ENCODE measurements at places on chromosomes 3 and 15. TPM values are rescaled to one million over a fixed set of nuclear protein-coding genes. Genes with fewer than 3 reads are reported as not detected.
A peak's percentile ranks its signal among the peaks of the same experiment; 100 is the strongest.

- DNase-seq, result no peak
Observed at GRCh38 chr3:152557302-152557999, 277.5 kb upstream of the P2RY1 start.

GRCh38 chr15:22872936-22873701 lies 34.7 kb downstream of the NIPA2 start:
- DNase-seq, result no peak

GRCh38 chr3:149384911-149385321 lies 7.5 kb upstream of the TM4SF1 start:
- no peak for DNase-seq

DNA sequence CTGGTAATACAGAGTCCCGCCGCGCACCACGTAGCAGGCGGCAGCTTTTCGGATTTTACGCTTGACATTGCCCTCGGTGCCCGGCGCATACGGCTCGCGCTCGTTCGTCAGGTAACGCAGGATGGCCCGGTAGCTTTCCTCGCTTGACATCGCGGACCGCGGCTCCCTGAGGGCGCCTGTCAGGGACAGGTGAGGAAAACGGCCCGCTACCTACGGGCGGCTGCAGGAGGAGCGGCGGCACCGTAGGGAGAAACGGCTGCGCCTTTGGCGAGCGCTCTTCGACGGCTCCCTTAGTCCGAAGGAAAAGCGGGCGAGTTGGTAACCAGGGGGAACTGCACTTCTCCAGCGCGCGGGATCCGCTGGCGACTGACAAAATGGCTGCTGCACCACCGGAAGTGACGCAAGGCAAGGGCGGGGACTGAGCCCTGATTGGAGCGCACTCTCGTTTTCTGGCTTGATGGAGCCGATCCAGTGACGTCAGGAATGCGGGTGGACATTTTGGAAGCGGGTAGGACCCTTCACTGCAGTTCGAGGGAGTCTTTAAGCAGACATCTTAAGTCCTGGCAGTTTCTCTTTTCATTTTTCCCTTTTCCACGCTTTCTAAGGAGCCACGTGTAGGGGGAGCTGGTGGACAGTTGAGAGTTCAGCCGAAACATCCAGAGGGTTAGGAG lies at the start of gene ZBTB11:
Gene ZBTB11 (minus strand): TSS at position 368 of the 671 bp plus-strand sequence. CDS start 218 bp downstream, at position 150.
- peak; percentile 100 for DNase-seq

DNA sequence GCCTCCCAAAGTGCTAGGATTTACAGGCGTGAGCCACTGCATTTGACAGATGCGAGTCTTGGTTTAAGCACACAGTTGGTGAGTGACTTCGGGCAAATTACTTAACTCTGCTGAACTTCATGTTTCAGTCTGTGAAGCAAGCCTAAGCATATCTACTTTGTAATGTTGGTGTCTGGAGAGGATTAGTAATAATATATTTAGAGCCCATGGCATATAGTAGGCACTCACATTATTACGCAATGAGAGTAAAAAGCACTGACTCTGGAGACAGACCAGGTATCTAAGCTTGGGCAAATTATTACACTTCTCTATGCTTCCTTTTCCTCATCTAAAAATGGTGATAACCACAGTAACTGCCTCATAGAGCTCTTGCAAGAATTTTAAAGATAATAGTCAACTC lies 208.7 kb upstream of the P2RY1 start:
- no peak for DNase-seq

GRCh38 chr3:169552533-169552932 lies 111.0 kb downstream of the MECOM start:
- no peak for DNase-seq

- DNase-seq, result no peak
Observed at GRCh38 chr3:46070595-46071093, 43.4 kb upstream of the XCR1 start.

- DNase-seq, result no peak
Observed at GRCh38 chr15:64535460-64536243, 75.3 kb downstream of the ZNF609 start.

MEX3B gene
- 0.55 TPM for total RNA-seq

- DNase-seq, result no peak
Observed at GRCh38 chr3:60952055-60952454, 299.2 kb downstream of the FHIT start.

ABI3BP gene
- 43.0 TPM for total RNA-seq

- no peak for DNase-seq
Observed at GRCh38 chr3:151230646-151231045, 27.6 kb upstream of the GPR171 start.

TRPM1 gene
- not detected for total RNA-seq

DNA sequence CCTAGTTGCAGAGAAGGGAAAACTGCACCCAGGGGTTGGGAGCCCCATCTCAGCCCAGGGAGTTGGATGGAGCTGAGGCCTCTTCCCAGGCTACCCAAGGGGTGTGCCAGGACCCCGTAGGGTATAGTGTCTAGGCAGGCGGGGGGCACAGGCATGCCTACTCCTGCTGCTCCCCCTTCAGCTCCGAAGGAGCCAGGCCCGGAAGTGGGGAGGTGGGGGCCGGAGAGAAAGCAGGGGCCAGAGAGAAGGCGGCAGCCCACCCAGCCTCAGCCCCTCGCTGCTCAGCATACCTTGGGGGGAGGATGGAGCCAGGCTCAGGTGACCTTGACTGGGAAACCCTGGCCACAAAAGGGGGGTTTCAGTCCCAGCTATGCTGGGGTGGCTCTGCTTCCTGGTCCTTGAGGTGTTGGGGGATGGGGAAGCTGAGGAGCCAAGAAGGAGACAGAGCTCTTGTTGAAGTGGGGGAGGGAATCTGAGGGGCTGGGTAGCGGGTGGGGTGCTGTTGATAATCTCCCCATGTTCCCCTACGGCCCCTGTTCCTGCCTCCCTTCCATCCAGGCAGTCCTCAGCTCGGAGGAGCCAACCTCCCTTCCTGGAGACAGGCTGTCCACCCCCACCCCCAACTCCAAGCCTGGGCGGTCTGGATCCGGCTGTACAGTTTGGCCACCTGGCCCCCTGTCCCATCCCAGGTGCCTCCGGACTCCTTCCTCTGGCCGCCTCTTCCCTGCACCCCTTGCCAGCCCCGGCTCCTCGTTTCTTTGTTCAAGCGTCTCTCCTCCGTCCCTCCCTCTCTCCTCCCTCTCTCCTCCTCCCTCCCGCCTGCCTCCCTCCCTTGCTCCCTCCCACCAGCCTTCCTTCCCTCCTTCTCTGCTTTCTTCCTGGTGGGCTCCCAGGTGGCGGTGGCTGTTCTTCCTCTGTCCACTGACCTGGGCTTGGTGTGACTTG lies 1.7 kb downstream of the SEMA3F start:
- peak; percentile 73 for DNase-seq

PTPN23 gene
- 55.1 TPM for total RNA-seq

PLSCR2 gene
- 2.6 TPM for total RNA-seq

DNA sequence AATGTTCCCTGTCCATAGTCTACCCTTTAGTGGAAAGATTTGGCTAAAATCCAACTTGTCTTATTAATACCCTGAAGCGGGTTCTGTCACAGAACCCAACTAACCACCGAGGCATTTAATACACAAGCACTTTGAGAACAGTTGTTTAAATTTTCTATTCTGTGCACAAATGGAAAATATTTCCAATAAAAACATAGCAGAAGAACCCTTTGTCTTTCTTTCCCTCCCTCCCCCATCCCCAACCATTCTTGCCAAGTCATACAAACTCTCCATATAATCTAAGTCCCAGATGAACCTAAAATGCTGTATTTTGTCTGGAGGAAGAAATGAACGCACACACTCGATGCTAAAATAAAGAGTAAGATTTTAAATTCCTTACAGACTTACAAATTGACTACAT lies 126.9 kb upstream of the STRIT1 start:
- no peak for DNase-seq

SNTN gene
- not detected for total RNA-seq

CCDC9B gene
- total RNA-seq, result 56.5 TPM

GRCh38 chr15:57541271-57541670 lies 50.4 kb upstream of the MYZAP start:
- no peak for DNase-seq

CCK gene
- not detected for total RNA-seq

- no peak for DNase-seq
Observed at GRCh38 chr3:44894485-44894884, 20.1 kb downstream of the TGM4 start.

GRCh38 chr3:151283387-151283786 lies 5.0 kb upstream of the P2RY14 start:
- no peak for DNase-seq

DNA sequence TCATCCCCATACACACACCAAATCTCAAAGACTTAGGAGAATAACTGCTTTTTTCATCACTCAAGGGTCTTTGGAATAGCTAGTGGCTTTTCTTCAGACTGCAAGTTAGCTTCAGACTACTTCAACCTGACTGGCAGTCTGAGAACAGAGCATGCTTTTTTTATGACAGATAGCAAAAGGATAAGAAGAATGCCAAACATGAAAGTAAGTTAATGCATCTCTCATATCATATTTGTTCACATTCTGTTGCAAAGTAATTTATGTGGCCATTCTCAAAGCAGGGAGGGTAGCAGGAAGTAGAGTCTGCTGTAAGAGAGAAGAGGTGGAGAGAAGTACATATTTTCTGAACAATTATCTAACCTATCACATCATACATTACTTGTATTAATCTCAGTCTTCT lies 544.4 kb downstream of the ZPLD1 start:
- no peak for DNase-seq

DAG1 gene
- 94.0 TPM for total RNA-seq

DNA sequence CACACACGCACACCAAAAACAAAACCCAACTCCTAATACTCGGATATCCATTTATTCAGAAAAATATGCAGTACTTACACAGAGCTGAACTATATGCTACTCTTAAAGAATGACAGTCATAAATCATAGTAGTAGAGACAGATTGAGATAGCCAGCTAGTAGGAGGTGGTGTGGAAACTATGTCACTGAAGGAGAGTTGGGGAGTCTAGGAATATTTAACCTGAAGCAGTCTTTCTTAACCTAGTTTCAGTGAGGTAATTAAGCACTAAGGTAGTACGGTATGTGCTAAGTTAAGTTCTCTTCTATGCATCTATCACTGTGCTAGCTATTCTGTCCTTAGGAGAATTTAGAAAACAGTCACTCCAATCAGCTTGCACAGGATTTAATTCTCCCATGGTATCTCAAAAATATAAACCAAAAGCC lies 54.2 kb downstream of the ANKRD28 start:
- no peak for DNase-seq

DNA sequence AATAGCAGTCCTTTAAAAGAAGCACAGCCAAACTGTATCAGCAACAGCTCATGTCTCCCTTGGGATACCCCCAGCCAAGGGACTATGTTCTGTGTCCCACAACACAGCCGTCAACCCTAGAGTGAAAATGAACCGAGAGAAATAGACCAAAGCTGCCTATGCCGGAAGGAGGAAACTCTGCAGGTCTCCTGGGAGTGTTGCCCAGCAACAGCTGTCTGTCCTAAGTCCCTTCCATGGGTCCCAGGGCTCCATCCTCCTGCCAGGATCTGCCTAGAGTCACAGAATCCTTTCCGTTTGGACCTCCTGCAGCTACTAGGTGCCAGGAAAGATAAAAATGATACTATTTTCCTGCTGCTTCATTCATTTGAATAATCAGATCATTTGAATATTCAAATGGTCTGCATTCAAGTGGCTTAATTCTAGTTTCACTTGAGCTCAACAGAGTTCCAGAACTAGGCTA lies 53.1 kb downstream of the TRANK1 start:
- no peak for DNase-seq

DNA sequence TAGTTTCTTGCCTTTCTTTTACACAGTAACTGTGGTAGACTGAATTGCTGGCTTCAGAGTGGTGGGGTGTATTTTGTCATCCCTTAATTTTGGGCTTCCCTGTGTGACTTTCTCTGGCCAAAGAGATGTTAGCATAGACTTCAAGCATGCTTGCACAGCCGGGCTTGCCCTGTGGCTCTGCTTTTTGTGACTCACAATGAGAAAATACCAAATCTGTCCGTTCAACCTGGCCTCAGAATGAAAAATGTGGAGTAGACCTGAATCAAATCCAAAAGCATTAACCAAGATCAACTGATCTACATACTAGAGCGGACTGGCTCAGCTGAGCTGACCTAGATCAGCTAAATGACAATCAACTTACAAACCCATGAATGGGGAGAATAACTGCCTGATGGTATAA lies 51.4 kb downstream of the PLAAT1 start:
- DNase-seq, result no peak

ZNF501 gene
- 6.3 TPM for total RNA-seq

DNA sequence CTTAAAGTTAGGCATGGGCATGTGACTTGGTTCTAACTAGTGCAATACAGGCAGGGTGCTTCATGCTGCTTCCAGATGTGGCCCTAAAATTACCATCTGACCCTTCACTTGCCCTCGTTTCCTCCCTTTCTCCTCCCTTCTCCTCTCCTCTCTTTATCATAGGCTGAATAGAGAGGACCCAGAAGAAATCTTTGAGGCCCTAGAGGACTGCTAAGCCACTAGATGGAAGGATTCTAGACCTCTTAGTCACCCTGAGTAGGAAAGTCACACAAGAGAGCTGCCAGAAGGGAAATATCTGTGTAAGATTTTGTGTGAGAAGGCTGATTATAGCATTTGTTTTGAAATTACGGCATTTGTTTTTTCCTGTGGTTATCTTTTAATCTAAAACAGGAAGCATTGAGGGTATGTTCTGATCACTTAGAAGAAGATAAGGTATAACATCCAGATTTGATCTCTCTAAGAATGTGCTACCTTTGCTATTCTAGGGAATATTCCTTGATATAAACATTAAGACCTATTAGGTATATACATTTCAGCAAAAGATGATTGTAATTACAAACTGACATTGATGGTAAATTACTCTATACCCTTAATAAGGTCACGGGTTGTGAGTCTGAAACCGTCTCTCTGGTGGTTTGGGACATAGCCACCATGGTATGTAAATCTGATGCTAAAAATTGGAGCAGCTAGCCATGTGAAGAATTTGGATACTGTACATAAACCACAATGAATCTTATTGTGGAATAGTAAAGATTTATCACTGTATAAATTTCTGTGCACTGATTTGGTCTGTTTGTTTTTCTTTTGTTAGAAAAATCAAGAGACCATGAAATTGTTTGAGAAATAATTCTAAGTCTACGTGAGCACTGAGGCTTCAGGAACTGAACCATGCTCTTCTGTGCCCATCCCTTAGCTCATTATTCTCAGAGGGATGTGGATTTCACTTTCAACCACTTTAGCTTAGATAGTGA lies 84.1 kb downstream of the TP63 start:
- DNase-seq, result no peak

SLC9C1 gene
- 0.13 TPM for total RNA-seq

RGMA gene
- total RNA-seq, result 6.4 TPM

Measured in ureter (tissue), 1 donor.